ENCODE measurements at places on chromosomes 1 and 21.

DNA sequence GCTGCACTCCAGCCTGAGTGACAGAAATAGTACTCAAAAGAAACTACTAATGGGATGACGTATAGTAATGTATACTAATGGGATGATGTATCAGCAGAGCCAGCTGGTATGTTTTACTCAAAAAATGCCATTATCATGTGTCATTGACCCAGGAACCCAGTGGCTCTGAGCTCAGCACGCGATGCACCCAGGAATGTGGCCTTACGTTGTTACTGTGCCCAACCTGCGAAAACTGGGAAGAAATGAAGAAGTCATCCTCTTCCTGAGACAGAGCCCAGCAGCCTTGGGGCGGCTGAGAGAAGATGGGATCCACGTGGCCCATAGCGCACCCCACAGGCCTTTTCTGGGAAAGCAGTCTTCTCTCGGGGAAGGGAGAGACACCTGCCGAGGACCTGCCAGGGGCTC is 8.8 kb downstream of the UBE2J2 start:
- no peak for DNase-seq

- DNase-seq = no peak
Measured at GRCh38 chr1:198271467-198271866, 114.7 kb downstream of the NEK7 start.

- no peak for DNase-seq
Measured at GRCh38 chr1:53733447-53733931, 5.5 kb downstream of the GLIS1 start.

DNA sequence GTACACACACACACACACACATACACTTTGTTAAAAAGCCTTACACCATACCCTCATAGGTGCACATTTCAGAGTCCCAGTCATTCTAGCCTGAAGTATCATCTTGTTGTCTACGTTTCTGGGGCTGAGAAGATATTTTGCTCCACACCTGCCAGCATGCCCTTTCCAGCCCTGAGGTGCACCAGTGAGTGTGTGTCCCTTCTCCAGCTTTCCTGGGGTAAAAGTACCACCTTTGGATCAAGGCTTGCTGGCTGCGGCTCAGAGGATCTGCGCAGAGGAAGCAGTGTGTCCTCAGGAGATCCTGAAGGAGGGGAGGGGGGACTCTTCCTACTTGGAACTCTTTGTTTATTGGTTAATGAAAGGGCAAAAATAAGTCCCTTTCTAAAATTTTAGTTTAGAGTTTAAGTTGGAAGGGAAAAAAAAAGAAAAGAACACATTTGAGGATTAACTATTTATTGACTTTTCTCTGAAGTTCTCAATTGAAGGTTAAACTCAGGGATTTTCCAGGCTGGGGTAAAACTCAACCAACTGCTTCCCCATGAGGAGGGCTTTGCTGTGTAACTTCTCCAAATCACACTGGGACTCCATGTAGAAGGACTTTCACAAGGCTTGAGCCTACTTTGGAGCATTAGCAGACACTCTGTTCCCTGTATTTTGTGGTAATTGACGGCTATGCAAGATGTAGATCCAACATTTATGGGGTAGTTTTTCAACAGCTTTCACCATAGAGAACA is 200.3 kb upstream of the SGIP1 start:
- no peak for DNase-seq

DNA sequence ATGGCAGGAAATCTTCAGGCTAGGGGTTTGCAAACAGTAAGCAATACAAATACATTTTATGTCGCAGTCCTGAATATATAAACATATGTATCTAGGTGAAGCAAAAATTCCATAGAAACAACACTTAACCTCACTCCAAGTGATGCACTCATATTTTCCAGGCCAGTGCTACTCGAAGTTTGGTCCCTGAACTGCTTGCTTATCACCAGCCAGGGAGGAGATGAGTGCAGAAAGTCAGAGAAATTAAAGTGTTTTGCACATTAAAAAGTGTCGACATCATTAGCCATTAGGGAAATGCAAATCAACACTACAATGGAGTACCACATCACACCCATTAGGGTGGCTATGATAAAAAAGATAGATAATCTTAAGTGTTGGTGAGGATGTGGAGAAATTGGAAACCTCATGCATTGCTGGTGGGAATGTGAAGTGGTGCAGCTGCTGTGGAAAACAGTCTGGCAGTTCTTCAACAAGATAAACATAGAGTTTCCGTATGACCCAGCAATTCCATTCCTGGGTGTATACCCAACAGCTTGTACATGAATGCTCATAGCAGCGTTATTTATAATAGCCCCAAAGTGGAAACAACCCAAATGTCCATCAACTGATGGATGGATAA is 70.5 kb upstream of the CSF1 start:
- no peak for DNase-seq

DNA sequence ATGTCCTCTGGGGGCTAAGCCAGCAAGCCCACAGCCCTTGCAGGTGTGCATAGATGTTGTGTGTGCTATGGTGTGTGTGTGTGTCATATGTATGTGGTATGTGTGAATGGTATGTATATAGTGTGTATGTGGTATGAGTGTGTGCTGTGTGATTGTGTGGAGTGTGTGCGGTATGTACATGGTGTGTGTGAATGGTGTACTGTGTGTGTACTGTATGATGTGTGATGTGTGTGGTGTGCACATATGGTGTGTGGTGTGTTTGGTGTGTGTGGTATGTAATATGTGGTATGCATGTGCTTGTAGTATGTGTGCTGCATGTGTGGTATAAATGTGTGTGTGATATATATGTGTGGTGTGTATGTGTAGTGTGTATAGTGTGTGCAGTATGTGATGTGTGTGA is 107.0 kb downstream of the CAPN8 start:
- DNase-seq = no peak

GRCh38 chr1:190338829-190339228 is 138.8 kb downstream of the BRINP3 start:
- no peak for DNase-seq

GRCh38 chr1:51924455-51924854 is 45.9 kb upstream of the NRDC start:
- DNase-seq = no peak

- no peak for DNase-seq
Measured at GRCh38 chr1:177249231-177249630, 78.5 kb downstream of the BRINP2 start.

GRCh38 chr1:3504151-3504821 is 49.8 kb downstream of the ARHGEF16 start:
- no peak for DNase-seq

DNA sequence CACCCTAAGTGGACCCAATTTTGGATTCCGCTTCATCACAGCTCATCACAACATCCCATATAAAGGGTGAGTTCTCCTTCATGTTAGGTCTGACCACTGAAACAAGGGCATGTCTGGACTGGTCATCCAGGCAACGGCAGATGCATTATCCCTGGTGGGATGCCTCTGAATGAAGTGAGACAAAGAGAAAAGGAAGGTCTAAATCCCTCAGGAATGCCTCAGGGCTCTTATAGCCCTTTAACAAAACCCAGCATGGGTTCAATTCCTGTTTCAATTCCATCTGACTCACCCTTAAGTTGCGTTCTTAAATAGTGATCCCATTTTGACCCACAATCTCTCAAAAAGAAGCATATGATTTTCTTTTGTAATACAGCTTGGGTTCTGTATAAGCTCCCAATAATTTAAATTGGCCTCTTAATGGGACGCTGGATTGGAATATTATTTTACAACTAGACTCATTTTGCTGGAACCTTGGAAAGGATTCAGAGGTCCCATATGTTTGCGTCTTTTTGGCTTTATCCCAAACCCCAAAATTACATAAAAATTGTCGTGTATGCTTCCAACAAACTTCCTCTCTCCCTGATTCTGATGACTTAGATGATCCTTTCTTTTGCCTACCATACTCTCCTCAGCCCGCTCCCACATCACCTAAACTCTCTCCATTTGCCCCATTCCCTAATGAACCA is 287.4 kb upstream of the ZP4 start:
- no peak for DNase-seq

GRCh38 chr1:240423246-240423924 is 188.6 kb downstream of the GREM2 start:
- DNase-seq = no peak

GRCh38 chr1:70220015-70220414 is 1.2 kb upstream of the SRSF11 start:
- DNase-seq = no peak

GRCh38 chr1:205430696-205431305 is 8.9 kb upstream of the LEMD1 start:
- no peak for DNase-seq

DNA sequence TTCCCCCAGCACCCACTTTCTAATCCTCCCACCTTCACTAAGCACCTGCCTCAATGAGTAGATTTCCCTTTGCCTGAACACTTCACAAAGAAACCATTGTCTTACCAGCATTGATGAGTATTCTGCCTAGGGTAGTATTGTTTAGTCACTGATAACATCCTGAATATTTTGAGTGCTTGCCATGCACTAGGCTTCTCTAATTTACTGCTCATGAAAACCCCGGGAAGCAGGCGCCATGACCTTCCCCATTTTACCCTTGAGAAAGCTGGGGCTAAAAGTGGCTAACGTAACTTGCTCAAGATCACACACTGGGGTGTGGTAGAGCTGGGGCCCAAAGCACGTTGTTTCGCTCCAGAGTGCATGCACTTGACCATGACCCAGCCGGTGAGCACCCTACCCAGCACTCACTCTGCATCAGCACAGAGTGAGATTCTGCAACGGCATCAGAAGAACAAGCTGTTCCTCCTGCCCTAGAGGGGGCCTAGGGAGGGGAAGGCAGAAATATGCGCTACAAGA is 10.6 kb upstream of the F3 start:
- no peak for DNase-seq

GRCh38 chr1:2304921-2305681 is 77.0 kb downstream of the SKI start:
- DNase-seq = no peak

DNA sequence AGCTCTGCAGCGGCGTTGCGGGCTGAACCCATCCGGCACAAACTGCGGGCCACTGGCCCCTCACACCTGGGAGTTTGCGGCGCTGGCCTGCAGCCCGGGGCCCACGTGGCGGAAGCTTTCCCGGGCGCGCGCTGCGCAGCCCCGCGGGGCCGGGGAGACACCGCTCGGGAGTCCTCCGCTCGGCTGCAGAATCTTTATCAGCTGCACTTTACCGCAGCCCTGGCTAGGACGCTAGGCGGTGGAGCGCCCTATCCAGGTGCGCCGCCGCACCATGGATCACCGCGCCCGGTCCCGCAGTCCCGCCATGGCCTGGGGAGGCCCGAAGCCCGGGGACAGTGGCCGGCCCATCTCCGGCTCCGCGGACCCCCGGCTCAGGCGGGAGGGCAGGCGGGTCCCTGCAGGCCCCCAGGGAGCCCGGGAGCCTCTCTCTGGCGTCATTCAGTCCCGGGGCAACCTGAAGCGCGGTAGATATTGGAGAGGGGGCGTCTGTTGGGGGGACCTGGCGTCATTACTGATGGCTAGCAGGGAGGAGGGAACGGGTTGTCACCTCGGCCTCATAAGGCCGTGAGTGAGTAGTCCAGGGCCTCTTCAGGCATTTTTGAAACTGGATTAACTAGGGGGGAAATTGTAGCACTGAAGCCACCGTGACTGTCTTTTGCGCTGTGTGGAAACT is 5.7 kb upstream of the OLIG2 start:
- no peak for DNase-seq

GRCh38 chr1:204971517-204972336 is 71.3 kb upstream of the CNTN2 start:
- DNase-seq = no peak

DNA sequence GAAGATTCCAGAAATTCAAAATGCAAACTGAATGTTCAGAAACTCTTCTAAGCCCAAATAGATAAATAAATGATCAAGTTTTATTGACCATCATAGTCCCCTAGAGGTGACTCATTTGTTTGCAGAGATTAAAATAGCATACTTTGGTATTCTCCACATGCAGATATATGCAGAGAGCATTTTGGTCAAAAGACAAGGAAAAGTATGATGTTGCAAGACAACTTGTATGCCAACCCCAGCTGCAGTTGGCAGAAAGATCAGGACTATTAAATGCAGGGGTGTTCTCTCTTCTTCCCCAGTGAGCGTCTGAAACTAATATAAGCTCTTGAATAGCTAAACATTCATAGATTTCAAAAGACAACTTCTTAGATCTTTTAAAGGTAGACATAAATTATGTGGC is 404.9 kb downstream of the LTN1 start:
- DNase-seq = no peak

DNA sequence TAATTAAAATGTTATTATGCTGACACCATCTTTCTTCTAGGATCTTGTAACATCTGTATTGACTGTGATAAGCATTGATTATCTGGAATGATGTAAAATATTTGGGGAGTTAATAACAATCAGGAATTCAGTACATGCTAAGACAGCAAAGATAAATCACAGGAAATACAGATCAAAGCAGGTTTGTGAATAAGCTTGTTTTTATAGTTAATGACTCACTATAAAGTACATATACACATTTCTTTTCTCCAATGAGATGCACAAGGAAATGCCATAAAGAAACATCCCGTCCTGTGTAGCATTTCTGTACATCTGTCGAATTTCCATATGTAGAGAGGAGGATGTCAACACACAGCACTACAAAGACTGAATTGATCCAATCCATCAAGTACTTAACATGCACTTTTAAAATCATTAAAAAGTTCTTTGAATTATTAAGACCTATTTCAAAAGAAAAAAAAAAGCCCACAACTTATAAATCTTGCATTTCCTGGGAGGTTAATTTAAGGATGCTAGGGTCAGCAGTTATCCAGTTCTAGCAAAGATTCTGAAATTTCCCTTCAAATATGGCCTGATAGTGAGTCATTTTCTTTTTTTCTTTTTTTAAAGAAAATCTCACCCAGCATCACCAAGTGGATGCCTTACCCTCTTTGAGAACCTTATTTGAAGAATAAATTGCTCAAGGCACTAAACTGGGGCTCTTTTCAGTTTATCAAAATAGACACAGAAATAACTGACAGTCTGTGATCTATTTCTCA is 243.2 kb upstream of the NR5A2 start:
- DNase-seq = no peak

GRCh38 chr1:169044296-169044695 is 62.2 kb upstream of the ATP1B1 start:
- no peak for DNase-seq

DNA sequence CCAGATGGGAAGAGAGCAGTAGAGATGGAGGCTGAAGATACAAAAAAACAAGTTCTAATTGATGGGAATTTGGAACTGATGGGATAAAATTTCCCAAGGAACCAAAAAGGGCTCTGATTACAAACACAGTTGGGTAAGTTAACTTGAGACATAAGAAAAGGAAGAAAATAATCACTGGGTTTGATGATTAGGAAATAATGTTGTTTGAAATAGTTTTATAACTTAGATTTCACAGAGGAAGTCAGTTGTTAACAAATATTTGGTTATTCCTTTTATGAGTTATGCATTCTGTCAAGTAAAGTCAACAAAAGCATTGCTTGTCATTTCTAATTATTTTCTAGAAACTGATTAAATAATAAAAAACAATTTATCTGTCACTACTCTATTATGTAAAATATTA is 20.4 kb upstream of the SUCO start:
- no peak for DNase-seq

DNA sequence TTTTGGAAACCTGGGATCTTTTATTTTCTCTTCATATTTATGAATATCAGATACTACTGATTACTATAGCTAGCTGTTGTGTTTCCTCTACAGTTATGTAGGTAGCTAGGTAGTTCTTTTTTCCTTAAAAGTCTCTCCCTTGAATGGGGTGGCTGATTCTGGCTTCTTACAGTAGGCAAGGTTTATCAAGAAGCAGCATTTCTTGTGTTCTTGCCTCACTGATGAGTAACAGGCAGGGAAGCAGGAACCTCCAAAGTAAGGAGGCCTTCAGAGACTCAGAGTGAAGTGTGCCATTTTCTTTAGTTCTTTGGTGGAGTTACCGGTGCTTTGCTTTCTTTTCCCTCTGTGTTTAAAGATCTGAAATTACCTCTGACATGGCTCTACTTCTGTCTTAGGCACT is 56.0 kb downstream of the ZMYM4 start:
- DNase-seq = no peak

GRCh38 chr21:15567191-15567590 is 162.6 kb upstream of the USP25 start:
- no peak for DNase-seq

Data from cortex of kidney (tissue), 1 donor.